ENCODE measurements at places on chromosomes 2 and 18. TPM values are rescaled to one million over a fixed set of nuclear protein-coding genes. Genes with fewer than 3 reads are reported as not detected.

FABP1 gene
- not detected for total RNA-seq

AGXT gene
- not detected for total RNA-seq

COL4A3 gene
- not detected for total RNA-seq

CFAP65 gene
- total RNA-seq, result 1.1 TPM

DARS1 gene
- total RNA-seq, result 41.0 TPM
